ENCODE measurements at places on chromosomes 1 and 21.

GRCh38 chr1:29120947-29121485 lies 2.7 kb downstream of the TMEM200B start:
- peak; percentile 49 for DNase-seq

DNA sequence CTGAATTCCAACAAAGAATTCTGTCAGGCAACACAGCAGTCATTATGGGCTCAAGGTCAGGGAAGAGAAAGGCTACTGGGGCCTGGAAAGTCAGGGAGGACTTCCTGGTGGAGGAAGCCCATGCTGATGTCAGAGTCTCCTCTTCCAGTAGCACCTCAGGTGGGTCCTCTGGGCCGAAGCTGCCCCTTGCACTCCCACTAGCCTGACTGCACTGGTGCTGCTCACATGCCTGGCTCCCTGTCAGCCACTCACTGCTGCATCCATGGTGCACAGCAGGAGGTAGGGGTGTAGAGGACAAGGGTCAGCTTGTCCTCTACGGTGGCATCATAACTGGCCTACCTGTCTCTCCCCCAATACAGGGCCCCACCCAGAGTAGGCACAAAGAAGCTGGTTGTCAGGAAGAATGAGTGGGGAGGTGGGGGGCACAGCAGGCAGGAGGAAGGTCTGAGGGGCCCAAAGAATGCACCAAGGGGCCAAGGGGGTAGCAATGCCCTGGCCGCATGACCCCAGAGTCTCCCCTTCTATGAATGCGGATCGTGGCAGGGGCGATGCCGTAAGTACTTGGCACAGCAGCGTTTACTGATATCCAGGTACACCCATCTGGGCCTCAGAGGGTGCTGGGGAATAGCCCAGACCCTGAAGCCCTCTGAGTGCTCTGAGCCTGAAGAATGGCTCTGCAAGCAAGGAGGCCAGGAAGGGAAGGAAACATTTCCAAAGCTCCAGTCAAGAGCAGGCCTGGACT lies 80.3 kb downstream of the GLIS1 start:
- DNase-seq, result no peak

DNA sequence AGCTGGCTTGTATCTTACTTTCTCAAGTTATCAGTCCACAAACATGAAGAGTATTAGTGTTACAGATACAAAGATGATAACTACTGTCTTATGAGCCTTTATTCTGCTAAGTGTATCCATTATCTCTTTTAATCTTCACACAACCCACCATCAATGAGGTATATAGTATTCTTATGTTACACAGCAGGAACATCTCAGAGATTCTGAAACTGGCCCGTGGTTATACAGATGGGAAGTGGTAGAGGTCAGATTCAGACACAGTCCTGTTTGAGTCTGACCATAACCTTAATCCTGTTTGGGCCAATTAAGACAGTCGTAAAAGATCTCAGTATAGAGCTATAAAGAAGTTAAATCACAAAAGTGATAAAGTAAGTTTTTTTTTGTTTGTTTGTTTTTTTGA lies 5.1 kb upstream of the TMEM269 start:
- no peak for DNase-seq

- DNase-seq, result no peak
These were observed 588.3 kb upstream of the USP24 start for GRCh38 chr1:55803429-55803828.

DNA sequence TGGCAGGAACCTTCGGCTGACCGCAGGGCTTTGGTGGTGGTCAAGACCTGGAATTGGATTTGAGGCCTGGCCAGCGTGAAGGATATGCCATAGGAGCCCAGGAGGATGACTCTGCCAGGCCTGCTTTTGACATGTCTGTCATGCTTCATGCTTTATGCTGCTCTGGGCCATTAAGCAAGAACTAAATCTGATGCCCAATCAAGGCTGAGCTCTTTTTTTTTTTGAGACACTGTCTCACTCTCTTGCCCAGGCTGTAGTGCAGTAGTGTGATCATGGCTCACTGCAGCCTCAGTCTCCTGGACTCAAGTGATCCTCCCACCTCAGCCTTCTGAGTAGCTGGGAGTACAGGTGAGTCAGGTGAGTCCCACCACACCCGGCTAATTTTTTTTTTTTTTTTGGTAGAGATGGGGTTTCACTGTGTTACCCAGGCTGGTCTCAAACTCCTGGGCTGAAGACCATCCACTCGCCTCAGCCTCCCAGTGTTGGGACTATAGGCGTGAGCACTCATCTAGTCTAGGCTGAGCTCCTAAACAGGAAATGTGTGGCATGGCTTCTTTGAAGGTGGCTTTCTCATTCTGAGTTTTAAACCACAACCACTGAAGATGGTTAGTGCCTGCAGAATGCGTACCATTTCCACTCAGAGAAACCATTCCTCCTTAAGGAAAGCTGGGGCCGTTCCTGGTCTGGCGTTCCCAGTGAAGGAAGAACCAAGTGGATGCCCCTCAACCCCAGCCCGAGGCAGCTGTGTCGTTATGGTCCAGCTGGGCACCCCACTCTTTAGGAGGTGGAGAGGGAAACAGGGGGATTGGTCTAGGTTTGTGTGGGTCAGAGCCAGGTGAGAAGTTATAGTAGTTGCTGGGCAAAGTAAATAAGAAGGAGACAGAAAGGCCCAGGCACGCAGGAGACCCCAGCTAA lies 34.2 kb upstream of the ATP5PO start:
- no peak for DNase-seq

GRCh38 chr1:201206176-201206575 lies 15.6 kb downstream of the IGFN1 start:
- DNase-seq, result no peak

GRCh38 chr1:44401256-44402228 lies 3.5 kb upstream of the RNF220 start:
- DNase-seq, result no peak

- no peak for DNase-seq
These were observed 135.1 kb downstream of the RPS6KC1 start for GRCh38 chr1:213186168-213186567.

DNA sequence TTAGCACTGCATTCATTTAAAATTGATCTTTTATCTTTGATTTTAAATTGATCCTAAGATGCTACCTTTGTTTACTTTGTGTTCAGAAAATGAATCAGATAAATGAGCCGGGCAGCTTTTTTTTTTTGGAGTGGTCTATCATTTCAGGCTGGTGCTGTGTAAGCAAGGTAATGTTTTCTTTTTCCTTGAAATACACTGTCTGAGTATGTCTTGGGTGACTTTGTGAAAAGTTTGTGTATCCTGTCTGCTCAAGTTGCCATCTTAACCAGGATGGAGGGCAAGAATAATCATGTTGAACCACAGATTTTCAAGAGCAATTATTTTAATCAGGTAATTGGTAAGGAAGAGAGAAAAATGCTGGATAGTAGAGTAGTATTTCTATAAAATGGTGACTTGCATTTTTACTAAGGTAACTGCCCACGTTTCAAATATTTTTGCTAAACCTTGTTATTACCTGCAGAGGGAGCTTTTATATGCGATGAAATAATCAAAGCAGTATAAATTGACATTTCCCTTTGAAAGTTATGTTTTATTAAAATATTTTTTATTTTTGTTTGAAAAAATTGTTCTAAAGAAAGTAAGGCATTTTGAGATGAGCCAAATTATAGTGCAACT lies 11.1 kb downstream of the ADGRL2 start:
- no peak for DNase-seq

- no peak for DNase-seq
These were observed 4.8 kb downstream of the MGST3 start for GRCh38 chr1:165635823-165636222.

GRCh38 chr1:57350610-57351009 lies 73.2 kb downstream of the DAB1 start:
- no peak for DNase-seq

DNA sequence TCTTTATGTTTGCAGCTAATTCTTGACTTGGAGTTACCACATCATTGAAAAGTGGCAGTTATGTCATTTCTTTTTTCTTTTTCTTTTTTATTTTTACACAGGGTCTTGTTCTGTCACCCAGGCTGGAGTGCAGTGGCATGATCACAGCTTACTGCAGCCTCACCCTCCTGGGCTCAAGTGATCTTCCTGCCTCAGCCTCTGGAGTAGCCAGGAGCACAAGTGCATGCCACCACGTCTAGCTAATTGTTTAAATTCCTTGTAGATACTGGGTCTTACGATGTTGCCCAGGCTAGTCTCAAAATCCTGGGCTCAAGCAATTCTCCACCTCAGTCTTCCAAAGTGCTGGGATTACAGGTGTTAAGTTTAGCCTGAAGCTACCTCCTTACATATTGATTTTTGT lies 52.1 kb upstream of the KANK4 start:
- no peak for DNase-seq

DNA sequence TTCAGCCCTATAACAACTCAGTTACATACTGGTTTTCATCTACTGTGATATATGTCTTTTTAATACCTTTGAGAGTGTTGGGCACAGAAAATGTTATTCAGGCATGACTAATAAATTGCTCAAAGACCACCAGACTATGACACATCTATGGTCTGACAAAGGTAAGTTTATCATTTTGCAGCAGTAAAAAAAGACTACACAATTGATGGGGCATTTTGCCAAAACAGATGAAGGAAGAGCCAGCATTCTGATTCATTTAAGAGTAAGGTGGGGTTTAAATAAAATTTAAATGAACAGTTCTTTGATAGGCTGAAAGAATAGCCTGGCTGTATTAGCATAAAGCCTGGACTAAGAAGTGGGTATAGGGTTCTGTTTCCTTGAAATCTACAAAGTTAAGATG lies 8.8 kb upstream of the RNPC3 start:
- DNase-seq, result peak; percentile 76

GRCh38 chr21:25244735-25245134 lies 362.5 kb downstream of the MRPL39 start:
- DNase-seq, result no peak

GRCh38 chr21:45074818-45075595 lies 627 bp downstream of the ADARB1 start:
- no peak for DNase-seq

GRCh38 chr1:66305927-66306326 lies 228.0 kb upstream of the SGIP1 start:
- DNase-seq, result no peak

DNA sequence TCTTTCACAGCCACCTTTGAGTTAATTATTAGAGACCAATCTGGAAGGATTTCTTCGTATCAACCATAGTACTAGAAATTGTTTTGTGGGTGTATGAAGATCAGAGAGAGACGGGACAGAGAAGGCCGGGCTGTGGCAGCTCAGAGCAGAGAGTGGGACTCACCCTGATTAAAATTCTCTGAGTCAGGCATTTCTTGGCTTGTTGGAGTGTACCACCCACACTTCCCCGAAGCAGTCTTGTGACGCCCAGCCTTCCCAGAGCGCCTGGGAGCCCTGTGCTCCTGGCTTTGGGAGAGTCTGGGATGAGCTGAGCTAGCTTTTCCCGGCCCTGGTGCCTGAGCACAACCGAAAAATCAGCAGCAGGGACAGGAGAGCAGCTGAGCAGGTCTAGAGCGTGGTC lies 19.4 kb downstream of the PLEKHM2 start:
- peak; percentile 97 for DNase-seq

DNA sequence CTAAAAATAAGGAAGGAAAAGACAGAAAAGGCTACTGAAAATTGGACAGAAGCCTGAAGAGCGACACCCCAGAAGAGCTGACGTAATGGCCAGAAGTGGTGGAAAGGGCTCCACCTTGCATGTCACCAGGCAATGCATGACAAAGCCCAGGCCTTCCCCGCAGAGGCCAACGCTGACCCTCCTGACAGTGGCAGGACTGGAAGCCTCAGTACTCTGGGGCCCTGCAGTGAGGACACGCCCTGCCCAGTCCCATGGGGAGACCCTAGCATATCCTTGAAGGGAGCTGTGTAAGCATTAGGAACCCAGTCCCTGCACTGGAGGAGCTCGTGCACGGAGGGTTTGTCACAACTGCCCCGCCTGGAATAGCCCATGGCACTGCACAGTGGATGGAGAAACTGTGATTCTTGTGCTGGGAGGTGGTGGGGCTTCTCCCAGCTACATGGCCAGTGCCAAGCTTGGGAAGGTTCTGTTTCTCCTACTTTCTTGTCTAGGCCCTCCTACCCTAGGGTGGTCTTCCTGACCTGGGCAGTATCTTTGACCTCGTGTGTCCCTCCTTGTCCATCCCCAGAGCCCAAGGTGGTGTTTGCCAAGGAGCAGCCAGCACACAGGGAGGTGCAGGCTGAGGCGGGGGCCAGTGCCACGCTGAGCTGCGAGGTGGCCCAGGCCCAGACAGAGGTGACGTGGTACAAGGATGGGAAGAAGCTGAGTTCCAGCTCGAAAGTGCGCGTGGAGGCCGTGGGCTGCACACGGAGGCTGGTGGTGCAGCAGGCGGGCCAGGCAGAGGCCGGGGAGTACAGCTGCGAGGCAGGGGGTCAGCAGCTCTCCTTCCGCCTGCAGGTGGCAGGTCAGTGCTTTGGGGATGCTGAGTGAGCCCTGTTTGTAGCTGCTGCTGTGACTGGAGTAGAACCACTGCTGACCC lies 60.4 kb downstream of the OBSCN start:
- no peak for DNase-seq

GRCh38 chr1:84246213-84246612 lies 55.3 kb upstream of the SAMD13 start:
- no peak for DNase-seq

GRCh38 chr1:84365225-84366221 lies 32.8 kb upstream of the DNASE2B start:
- DNase-seq, result peak; percentile 99

GRCh38 chr1:2276803-2277580 lies 48.9 kb downstream of the SKI start:
- DNase-seq, result peak; percentile 77

GRCh38 chr1:39082010-39082799 lies 56.1 kb downstream of the NDUFS5 start:
- DNase-seq, result no peak

GRCh38 chr1:37068897-37069296 lies 34.6 kb upstream of the GRIK3 start:
- DNase-seq, result no peak

DNA sequence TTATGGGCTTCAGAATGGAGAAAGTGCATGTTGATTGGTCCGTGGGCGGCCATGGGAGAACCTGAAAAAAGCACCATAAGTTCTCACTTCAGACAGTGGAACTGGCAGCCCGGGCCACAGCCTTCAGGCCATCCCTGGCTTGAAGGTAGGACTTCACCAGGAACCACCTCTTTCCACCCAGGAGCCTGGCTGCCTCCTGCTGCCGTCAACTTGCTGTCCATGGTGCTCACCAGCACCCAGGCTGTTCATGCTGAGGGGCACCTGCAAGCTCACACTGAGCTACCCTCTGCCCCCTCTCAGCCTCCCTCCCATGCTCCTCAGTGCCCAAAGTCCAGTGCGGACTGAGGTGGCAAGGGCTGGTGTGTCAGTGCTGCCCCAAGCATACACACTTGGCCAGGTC lies 12.9 kb upstream of the FNBP1L start:
- DNase-seq, result no peak

DNA sequence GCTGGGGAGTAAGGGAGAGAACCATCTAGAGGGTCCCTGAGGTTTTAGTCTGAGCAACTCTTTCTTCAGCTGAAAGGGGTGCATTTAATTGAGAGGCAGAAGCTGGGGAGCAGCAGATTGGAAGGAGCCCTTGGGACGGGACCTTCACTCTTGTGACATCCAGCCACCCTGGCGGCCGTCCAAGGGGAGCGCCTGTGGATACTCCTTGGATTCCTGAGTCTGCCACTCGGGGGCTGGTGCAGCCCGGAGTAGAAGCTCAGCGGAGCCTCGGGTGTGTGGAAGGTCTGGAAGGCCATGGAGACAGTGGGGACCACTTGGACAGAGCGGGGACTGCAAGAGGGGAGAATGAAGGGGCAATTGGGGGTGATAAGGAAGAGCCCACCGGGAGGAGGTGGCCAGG lies 68.7 kb downstream of the AJAP1 start:
- no peak for DNase-seq

- peak; percentile 85 for DNase-seq
These were observed 71.2 kb upstream of the NBPF3 start for GRCh38 chr1:21368515-21369289.
